ENCODE measurements at places on chromosomes 1 and 21.

GRCh38 chr21:15274701-15275485, 210.1 kb upstream of the NRIP1 start:
- DNase-seq = no peak

- DNase-seq = no peak
Observed at GRCh38 chr1:43423672-43424550, 29.8 kb downstream of the HYI start.

DNA sequence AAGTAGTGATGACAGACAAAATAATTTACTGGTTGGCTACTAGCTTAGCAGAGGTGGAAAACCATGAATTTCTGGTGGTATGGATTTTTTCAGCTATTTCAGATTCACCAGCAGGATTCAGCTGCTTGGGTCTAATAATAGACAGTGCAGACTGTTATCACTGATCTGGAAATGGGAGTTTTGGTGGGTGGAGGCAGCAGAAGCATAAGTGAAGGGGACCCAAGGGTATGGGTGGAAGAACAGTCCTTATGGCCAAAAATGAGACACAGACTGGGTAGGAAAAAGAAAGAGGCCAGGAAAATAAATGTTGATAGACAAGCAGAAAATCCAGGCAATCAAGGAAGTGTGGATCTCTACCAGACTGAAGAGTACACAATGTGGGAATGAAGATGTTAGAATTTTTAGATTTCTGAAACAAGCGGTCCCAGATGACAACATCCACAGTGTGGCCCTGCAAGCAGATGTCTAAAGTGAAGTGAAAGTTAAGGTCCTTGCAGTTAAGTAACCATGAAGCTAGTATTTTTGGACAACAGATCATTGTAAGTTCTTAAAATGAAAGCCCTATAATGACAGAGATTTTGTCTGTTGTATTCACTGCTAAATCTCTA, 24.7 kb downstream of the LYST start:
- DNase-seq = peak; percentile 85

GRCh38 chr21:43331962-43332828, 94.7 kb downstream of the SIK1 start:
- DNase-seq = peak; percentile 86

GRCh38 chr1:1982379-1983232, 21.0 kb downstream of the CFAP74 start:
- no peak for DNase-seq

DNA sequence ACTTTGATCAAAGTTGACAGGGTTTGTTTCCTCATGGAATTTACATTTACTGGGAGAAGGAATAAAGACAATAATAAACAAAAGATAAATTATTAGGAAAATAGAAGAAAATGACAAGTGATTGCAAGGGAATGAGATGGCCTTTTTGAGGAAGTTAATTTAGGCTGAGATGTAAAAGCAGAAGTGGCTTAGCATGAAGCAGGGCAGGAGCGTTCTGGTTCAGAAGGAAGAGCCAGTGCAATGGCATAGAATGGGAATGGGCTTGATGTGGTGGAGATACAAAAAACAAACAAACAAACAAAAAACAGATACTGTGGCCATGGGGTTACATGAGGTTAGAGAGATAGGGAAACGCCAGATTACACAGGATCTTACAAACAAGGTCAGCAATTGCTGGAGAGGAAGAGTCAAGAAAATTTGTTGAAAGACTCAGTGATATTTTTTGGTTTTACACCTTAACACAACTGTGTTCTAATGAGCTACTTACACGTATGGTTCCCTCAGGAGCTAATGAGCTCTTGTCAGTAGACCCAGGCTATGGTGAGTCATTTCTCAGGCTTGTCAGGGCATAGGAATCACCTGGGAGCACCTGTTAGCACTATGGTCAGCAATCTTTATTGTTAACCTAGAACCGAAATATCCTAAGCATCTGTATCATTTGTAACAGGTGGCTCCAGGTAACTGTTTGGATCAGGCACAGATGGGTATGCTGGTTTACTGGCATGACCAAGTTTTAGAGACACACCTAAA, 8.7 kb upstream of the CADM3 start:
- DNase-seq = peak; percentile 40

- DNase-seq = no peak
Observed at GRCh38 chr1:6181347-6181770, 1.2 kb upstream of the CHD5 start.

DNA sequence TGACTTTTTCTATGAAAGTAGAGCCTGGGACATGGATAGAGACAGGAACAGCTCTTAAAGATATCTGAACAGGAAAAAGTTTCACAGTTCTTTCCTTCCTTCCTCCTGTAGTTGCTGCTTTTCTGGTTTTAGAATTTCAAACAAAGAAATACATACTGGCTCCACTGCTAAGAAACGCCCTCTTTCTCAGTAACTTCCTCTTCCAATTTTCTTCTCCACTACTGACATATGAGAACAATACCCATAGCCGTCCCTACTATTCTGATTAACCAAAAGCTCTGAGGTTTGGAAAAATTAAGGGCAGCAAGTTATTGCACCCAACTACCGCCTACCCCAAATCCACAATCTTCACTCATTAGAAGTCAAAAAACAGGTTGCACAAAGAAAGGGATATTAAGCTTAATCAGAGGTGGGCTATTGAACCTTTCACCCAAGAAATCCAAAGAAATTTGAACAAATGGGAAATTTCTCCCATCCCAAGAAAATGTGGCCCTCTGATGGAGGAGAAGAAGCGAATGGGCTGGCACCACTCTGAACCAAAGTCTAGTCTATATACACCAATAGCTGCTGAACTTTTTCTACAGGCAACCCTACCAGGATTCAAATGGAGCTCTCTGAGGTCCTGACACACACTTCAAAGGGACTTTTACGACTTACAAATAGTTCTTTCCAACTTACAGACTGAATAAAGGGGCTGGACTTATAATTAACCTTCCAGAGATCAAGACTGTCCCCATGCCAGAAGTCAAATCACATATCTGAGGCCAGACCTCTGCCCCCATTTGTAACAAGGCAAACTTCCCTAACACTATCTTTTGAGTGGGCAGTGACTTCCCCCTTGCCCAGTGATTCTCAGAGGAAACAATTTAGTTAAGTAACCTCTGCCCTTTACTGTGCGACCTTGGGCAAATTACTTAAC, 1.7 kb downstream of the WASF2 start:
- DNase-seq = peak; percentile 89

GRCh38 chr1:99004254-99004860, 304 bp downstream of the PLPPR5 start:
- DNase-seq = no peak

DNA sequence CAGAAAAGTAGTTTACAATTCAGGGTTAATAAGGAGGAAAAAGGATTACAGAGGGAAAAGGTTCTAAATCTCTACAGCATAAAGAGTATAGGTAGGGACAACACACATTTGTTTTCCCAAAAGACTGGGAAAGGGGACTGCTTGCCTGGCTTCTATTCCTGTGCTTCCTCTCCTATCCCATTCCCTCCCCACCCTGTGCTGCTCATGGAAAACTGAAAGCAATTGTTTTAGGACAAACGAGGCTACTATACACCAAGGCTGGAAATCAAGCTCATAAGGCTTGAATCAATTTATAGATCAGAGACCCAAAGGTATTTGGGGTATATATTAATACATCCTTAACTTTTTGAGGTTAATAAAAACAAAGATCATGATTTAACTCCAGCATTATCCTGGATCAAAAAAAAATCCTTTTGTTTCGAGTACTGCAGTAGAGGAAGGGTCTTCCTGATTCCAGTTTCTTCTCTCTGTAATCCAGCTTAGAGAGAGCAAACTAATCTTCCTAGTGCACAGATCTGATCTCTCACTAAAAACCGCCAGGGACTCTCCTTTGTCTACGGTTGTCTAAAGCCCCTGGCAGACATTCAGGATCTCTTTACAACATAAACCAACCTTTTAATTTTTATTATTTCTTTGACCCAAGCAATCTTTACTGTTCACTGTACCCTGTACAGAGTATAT, 37.4 kb upstream of the A3GALT2 start:
- DNase-seq = no peak

DNA sequence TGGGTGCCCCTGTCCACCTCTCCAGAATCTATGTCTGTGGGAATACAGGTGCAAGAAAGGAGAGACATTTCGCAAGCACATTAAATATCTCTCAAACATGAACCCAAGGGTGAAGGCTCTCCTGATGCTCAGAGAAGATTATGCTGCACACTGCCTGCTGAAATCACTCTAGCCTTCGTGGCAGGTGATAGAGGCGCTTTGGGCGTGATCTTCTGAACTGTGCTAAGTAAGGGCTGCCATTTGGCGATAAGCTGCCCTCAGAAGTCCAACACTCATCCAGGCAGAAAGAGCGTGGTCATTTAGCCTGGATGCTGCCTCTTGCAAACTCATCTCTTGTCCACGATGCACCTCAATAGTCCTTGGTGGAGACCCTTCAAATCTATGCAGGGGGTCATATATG, 241.9 kb downstream of the KAZN start:
- DNase-seq = no peak

- DNase-seq = no peak
Observed at GRCh38 chr1:73065339-73066041, 783.2 kb upstream of the NEGR1 start.

- DNase-seq = no peak
Observed at GRCh38 chr1:236209185-236209584, 66.8 kb downstream of the GPR137B start.

DNA sequence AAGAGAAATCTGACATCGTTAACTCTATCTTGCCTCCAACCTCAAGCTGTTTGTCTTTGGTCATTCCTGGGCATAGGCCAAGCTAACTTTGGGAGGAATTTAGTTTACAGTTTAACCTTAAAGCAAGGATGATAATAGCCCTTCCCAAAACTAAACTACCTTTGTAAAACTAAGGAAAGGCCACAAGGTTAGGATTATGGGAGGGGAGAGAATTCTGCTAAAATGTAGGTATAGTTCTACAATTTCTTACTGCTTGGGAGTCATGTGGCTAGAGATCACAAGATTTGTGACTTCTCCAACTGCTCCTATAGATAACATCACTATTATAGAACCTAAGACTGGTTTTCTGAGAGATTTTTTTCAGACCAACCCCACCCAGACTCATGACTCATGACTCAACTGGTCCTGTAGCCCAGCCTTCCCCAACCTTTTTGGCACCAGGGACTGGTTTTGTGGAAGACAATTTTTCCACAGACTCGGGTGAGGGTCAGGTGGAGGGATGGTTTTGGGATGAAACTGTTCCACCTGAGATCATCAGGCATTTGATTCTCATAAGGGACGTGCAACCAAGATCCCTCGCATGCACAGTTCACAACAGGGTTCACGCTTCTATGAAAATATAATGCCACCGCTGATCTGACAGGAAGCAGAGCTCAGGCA, 70.7 kb upstream of the MUTYH start:
- peak; percentile 71 for DNase-seq

GRCh38 chr1:86788300-86789206, 84.2 kb downstream of the SH3GLB1 start:
- peak; percentile 95 for DNase-seq

DNA sequence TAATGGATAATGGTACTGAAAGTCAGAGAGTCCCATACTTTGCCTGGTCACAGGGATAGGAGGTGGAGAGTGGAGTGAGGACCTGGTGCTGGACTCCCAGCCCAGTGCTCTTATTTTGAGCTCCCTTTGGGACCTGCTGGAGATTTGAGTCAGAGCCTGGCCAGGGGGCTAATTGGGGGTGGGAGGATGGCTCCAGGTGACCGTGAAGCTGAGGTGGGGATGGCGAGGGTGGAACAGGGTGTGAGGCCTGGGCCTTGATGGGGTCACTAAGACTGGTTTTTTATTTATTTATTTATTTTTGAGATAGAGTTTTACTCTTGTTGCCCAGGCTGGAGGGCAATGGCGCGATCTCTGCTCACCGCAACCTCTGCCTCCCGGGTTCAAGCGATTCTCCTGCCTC, 17.8 kb downstream of the AMPD2 start:
- DNase-seq = no peak

GRCh38 chr1:177926201-177926600, 43.7 kb downstream of the SEC16B start:
- no peak for DNase-seq

DNA sequence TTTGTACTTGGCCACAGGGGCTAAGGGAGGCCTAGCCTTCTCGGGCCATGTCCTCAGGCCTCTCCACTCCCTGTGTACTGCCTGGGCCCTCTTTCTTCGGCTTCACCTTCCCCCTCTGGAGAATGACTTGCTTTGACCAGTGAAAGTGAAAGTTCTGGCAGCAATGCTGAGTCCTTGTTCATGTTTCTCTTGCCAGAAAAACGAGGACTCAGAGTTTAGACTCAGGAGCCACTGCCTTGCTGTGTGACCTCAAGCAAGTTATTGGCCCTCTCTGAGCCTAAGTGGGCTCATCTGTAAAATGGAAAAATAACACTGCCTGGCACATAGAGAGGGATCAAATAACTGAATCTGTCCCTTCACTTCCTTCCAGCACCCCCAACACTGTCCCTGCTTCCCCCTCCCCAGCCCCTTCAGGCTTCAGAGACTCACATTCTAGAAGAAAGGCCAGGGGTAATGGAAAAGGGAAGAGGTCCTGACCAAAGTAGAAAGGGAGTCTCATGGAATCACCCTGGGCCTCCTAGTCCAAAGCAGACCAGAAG, 1.5 kb downstream of the C1QA start:
- DNase-seq = peak; percentile 65

DNA sequence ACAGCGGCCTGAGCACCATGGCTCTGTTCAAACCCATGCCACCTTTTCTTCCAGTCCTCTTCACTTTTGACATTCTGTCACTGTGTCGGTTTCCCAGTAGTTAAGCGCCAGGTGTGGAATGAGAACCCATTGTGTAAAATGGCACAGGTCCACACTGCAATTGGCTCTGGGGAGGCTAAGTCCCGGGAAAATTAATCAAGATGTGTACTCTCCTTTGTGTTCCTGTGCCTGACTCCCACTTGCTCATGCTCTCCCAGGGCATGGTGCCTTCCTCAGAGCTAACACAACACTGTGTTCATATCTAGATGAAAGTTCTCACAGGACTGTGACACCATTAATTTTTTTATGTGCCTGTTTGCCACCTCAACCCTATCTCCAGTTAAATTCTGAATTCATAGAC, 59.0 kb upstream of the BTG3 start:
- no peak for DNase-seq

GRCh38 chr1:20540281-20540680, 12.1 kb upstream of the FAM43B start:
- DNase-seq = no peak

DNA sequence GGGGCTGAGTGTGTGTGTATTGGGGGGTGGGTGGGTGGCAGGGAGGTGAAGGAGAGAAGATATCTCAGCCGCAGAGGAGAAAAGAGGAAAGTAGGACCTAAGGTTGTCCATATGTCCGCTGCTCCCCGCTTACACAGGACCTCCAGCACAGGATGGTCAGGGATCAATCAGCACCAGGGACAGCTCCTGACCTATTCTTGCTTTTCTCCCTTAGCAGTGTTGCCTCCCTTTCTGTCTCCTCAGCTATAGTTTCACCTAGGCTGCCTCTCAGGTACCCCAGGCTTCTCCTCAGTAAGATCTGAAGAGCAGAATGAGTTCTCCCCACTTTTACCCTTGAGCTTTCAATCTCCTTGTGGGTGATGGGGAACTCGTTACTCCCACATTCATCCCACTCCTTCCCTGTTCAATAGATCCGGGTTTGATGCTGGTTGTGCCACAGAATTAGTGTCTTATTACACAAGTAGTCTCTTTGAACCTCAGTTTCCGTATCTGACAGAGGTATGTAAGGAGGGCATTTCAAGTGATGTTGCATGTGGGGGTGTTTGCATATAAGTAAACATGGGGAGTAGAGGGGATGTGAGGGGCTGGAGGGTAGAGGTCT, 1.4 kb upstream of the DPH2 start:
- DNase-seq = no peak
